ENCODE measurements at places on chromosomes 3 and 15. TPM values are rescaled to one million over a fixed set of nuclear protein-coding genes. Genes with fewer than 3 reads are reported as not detected.

ACTRT3 gene
- polyA plus RNA-seq: 3.0 TPM

RLBP1 gene
- polyA plus RNA-seq: 0.05 TPM

MED12L gene
- polyA plus RNA-seq: 3.6 TPM

ACAN gene
- 1.2 TPM for polyA plus RNA-seq

FMN1 gene
- 0.27 TPM for polyA plus RNA-seq

HCN4 gene
- 4.1 TPM for polyA plus RNA-seq

GOLGA8R gene
- not detected for polyA plus RNA-seq

Measured in H1 (cell line).